ENCODE measurements at places on chromosomes 4 and X. TPM values are rescaled to one million over a fixed set of nuclear protein-coding genes. Genes with fewer than 3 reads are reported as not detected.

The ACSL4 gene
- 43.0 TPM for total RNA-seq

The TECRL gene
- total RNA-seq: not detected

The RGS12 gene
- 32.7 TPM for total RNA-seq

The CT55 gene
- not detected for total RNA-seq

The KLHL4 gene
- 3.1 TPM for total RNA-seq

The CAPN6 gene
- total RNA-seq: 1.1 TPM

The ADAMTS3 gene
- 0.31 TPM for total RNA-seq

The MMRN1 gene
- 22.5 TPM for total RNA-seq

The HTN3 gene
- not detected for total RNA-seq

The IGFBP7 gene
- total RNA-seq: 784 TPM

The KIT gene
- total RNA-seq: 39.4 TPM

The FAM47A gene
- total RNA-seq: not detected

The KCNIP4 gene
- 0.54 TPM for total RNA-seq

The TMEM33 gene
- 33.5 TPM for total RNA-seq

The EGFL6 gene
- total RNA-seq: not detected

The MTTP gene
- 3.5 TPM for total RNA-seq

The DACH2 gene
- not detected for total RNA-seq

The TMSB15A gene
- total RNA-seq: 2.0 TPM

Measured in gastroesophageal sphincter (tissue), 4 donors.